Activated CD8-positive, alpha-beta memory T cell treated with anti-CD3 and anti-CD28 coated beads for 4 hours (primary cell): ENCODE measurements at places on chromosomes 12 and 14.

- peak; percentile 22 for DNase-seq
Observed at GRCh38 chr12:1797011-1797901, 23.1 kb upstream of the LRTM2 start.

GRCh38 chr12:47207340-47207717 lies 127.6 kb upstream of the AMIGO2 start:
- DNase-seq, result no peak

DNA sequence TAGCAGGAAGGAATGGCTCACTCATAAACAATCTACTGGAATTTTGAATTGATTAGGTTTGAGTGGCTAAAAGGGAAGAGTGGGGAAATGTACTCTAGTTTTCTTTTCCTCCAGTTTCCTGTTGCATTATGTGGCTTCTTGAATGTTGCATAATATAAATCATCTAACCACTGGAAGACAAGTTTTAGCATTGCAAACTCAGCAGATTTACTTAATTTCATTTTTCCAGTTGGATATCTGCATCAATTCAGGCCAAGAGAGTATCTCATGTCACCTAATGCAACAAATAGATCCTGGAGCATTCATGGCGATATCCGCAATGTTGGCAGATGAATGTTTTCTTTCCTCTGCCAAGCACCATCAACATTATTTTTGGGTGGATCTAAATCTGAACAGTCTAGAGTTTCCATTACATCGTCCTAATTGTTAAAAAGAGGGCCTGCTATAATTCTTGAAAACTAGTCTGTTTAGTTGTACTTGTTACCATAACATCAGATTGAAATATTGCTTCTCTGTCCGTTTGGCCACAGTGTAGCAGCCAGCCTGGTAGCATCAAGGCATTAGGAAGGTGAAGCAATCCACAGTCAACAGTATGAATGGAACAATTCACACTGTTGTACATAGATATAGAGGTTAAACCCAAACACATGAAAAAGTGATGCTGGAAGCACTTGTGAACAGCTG lies 544.2 kb downstream of the ETNK1 start:
- no peak for DNase-seq

DNA sequence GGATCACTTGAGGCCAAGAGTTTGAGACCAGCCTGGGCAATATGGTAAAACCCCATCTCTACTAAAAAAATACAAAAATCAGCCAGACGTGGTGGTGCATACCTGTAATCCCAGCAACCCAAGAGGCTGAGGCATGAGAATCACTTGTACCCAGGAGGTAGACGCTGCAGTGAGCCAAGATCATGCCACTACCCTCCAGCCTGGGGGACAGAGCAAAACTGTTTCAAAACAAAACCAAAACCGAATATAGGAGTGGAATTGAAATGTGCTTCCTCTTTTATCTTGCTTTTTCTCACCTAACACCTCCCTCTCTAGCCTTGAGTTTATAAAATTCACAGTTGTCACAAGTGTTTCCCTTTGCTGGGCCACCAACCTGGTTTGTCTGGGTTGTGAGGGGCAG lies 181.9 kb downstream of the PAH start:
- no peak for DNase-seq

- DNase-seq, result no peak
Observed at GRCh38 chr14:42929806-42930480, 1323.3 kb downstream of the LRFN5 start.

DNA sequence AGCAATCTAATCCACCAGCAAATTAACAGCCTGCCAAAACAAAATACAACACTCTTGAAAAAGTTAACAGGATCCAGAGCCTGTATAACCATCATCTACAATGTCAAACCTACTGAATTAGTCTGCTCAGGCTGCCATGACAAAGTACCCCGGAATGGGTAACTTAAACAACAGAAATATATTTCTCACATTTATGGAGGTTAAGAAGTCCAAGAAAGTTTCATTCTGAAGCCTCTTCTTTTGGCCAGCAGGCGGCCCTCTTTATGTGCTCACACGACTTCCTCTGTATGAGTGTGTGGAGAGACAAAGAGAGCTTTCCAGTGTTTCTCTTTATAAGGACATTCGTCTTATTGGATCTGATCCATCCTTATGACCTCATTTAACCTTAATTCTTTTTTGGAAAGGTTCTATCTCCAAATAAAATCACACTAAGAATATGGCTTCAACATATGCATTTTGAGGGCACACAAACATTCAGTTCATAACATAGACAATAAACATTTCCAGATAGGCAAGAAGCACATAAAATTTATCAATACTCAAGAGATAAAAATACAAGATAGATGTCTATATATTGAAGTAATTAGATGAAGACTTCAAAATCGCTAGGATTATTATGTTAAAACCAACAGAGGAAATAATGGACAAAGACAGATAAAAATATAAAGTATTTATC lies 5.9 kb upstream of the RERG start:
- DNase-seq, result no peak

DNA sequence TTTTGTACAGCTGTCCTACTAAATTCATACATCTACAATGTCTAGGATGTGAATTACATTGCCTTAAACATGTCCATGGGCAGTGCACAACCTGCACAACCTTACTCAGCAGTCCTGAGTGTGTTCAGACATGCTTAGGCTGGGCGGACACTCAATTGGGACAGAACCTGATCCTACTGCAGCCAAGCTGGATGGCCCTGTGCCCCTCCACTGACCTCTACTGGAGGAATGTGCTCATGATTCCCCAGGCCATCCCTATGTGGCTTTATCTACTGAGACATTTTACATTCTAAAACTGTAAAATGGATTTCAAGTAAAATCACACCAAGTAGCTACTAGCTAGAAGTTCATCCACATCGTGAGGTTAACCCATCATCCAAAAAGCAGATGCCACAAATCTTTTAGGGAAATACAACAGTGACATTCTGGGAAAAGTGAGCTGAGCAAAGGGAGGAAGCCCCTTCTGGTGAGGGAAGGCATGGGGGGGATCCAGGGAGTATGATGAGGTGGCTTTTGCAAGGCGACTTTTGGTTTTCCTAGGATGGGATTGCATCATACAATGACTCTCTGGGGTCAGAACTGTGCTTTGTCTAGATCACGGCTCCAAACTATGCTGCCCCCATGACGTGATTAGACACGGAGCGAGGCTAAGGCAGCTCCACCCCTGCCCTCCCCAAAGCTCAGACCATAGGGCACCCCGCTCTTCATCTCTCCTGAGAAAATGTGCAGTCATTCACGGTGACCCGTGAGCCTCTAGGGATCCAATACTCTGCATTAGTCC lies 911.7 kb upstream of the TMEM132C start:
- DNase-seq, result no peak

DNA sequence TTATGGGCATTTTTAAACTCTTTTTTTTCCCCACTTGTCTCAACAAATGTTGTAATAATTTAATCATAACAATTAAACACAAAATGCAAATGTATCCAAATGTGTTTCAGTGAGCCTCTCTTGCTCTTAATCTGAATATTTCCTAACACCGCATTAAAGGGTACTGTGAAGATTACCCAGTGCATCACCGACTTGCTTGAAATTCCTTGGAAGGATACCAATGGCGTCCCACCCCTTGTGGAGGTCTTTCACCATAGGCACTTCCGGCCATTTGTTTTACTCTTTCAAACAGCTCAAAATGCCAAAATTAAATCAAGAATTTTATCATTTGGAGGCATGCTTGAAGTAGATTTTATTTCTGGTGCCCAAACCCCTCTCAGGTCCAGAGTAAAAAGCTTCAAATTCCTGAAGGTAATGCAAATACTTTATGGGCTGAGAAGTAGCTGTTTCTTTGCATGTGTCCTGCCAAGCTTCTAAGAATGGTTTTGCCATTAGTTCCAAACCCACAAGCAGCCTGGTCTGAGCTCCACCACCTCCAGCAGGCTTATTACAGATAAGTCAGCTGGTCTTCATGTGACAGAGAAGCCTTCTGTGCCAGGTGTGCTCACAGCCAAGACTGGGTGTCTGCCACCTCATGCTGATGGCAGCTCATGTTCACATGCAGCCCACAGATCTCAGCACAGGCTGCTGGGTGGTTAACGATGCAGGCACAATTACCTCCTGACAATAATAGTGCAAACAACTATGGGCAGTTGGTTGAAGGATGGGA lies 16.4 kb upstream of the NUDT4 start:
- DNase-seq, result no peak

- no peak for DNase-seq
Observed at GRCh38 chr14:85873006-85873405, 343.1 kb downstream of the FLRT2 start.

GRCh38 chr12:32265456-32265855 lies 133.9 kb upstream of the FGD4 start:
- no peak for DNase-seq

GRCh38 chr14:20350282-20350681 lies 6.8 kb downstream of the PARP2 start:
- DNase-seq, result no peak

- no peak for DNase-seq
Observed at GRCh38 chr14:95311752-95312151, 8.0 kb downstream of the CLMN start.

GRCh38 chr12:12726555-12727093 lies 9.5 kb downstream of the CDKN1B start:
- DNase-seq, result no peak

DNA sequence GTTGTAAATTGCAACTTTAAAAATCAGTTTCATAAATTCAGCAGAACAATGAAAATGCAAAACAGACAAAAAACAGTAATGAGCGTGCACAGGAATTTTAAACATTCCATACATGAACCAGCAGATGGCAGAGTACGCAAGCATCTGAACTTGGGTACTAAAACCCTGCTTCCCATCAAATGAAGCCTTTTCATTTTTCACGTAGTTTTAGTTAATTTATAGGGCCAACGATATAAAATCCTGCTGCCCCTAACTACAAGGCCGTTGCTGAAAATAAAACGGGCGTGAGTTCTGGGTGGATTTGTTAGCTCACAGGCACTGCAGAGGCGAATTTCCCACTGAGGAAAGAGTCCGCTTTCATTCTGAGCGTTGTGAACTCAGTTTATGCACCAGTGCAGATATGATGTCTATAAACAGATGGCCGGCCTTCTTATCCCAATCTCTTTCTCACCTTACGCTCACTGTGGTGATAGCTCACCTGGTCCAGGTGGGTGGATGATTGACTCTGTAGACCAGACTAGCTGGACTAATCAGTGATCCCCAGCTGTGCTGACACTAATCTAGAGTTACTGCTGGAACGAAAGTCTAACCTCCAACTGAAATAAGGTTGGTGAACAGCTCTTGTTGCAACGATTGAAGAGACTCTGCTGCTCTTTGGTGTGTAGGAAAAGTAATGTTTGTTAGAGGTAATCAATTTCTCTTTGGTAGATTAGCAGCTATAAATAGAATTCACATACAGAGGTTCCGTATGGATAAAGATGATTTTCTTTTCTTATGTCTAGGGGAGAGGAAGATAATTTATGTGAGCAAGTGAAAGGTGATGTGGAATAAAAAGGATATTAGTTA lies 89.2 kb downstream of the PDZRN4 start:
- DNase-seq, result no peak

GRCh38 chr14:97097296-97097695 lies 300.1 kb downstream of the VRK1 start:
- DNase-seq, result no peak

GRCh38 chr14:34913619-34914018 lies 38.5 kb upstream of the BAZ1A start:
- no peak for DNase-seq

- no peak for DNase-seq
Observed at GRCh38 chr12:132397934-132398385, 68.6 kb upstream of the GALNT9 start.

DNA sequence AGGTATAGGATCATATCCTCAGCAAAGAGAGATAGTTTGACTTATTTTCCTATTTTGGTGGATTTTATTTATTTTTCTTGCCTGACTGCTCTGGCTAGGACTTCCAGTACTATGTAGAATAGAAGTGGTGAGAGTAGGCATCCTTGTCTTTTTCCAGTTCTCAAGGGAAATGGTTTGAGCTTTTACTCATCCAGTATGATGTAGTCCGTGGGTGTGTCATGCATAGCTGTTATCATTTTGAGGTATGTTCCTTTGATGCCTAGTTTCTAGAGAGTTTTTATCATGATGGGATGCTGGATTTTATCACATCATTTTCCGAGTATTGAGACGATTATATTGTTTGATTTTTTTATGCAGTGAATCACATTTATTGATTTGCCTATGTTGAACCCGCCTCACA lies 97.2 kb downstream of the MGAT4C start:
- no peak for DNase-seq

GRCh38 chr12:85711735-85712390 lies 124.3 kb downstream of the RASSF9 start:
- no peak for DNase-seq
